Activated CD8-positive, alpha-beta memory T cell treated with anti-CD3 and anti-CD28 coated beads for 48 hours (primary cell): ENCODE measurements at places on chromosomes 1 and 21.

GRCh38 chr1:226628612-226629155 is 80.1 kb downstream of the STUM start:
- no peak for DNase-seq

DNA sequence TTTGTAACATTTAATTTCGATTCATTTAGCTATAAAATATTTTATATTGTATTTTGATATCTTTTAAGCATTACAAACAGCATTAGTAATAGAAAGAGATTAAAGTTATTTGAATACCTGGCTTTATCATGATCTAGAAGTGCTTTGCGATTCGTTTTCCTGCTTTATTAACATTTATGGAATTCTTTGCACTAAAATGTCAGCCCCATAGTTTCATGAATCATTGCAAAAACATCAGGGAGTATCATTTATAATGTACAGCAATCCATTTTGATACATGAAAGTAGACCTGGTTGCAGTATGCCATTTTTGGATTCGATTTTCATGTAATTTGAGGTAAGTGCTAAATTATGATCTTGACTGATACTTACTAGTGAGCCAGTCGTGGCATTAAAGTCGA is 108.0 kb upstream of the DPYD start:
- no peak for DNase-seq

- peak; percentile 20 for DNase-seq
These were observed 5.7 kb downstream of the SLC6A17 start for GRCh38 chr1:110155878-110156522.

- no peak for DNase-seq
These were observed 45.7 kb downstream of the PLPP3 start for GRCh38 chr1:56533621-56534020.

- DNase-seq: no peak
These were observed 450.7 kb downstream of the PTPRC start for GRCh38 chr1:199089393-199090122.
